ENCODE measurements at places on chromosomes 2 and 18.

- DNase-seq = peak; percentile 29
Observed at GRCh38 chr2:164913640-164914350, 41.5 kb downstream of the SLC38A11 start.

GRCh38 chr2:40404517-40404916 lies 47.4 kb downstream of the SLC8A1 start:
- no peak for DNase-seq

GRCh38 chr18:36179562-36180355 lies 7.5 kb upstream of the MOCOS start:
- DNase-seq = peak; percentile 65

DNA sequence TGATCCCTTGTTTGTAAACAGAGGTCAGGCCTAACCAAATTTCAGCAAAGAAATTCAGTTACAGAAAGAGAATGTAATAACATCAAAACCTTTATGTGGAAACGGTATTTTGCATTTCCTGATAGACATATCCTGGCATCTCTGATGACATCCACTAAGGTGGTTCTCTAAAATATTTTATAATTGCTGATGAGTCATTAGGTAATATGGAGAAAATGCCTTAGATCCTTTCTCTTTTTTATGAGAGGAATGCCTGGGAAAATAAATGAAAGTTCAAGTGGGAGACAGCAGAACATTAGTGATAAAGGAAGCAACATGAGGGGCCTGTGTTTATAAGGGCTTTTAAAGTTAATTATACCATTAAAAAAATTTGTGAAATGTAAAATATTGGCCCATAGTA lies 72.6 kb downstream of the PLCL1 start:
- DNase-seq = no peak

- no peak for DNase-seq
Observed at GRCh38 chr18:7577706-7578105, 10.6 kb downstream of the PTPRM start.

DNA sequence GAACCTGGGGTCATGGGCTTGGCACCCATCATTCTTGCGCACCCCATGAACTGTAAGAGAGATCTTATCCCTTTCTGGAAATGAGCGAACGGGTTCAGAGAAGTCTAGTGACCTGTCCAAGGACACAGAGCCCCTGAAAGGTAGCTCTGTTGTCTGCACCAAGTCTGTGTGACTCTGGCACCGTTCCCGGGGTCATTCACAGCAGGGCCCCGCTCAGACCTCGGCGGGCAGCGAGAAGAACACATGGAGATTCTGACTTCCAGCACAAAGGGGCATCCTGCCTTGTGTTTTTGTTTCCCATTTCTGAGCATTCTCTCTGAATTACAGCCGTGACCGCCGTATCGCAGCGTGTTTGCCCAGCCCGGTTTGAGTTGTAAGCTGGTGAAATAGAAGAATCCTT lies 231.7 kb downstream of the KLHL29 start:
- no peak for DNase-seq

DNA sequence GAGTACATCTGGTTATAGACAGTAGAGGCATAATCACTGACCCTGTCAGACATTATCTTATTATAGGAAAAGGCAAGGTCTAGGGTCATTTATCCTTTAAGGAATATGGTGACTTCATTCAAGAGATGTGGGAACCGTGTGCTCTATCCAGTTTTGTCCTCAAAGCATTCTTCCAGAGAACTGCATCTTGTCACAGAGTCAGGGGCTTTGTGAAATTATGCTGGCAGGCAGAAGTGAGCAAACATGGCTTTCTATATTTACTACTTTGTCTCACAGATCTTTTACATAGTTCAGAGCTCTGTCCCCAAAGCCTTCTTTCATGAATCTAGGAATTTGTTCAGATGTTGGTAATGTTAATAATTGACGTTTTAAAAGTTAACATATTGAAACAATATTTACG lies 177.4 kb downstream of the ASXL3 start:
- DNase-seq = no peak

DNA sequence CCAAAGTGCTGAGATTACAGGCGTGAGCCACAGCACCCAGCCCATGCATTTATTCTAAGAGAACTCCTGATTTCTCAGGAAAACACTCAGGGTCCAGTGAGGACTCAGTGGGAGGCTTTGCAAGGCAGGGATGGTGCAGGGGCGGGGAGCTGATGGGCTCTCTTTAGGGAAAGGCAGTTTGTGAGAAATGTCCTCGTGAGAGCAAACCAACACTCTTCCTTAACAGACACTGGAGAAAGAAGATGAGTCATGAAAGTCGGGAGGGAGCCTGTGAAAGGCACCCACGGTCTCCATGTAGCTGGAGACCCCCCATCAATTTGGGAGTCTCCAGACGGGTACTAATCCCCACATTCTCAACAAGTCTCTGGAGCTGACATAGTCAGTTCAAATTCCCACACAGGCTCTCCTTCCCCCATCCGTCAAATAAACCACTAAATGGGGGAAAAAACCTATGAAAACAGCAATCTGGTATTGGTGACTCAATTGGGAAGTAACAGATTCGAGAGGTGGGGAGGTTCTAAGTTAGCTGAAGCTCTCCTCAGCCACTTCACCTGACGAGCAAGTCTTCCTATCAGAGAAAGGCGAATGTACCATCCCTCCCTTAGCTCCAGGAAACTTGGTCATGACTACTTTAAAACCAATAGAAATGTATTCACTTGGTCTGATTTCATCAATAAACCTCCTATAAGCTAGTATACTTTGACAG lies 11.0 kb upstream of the CREG2 start:
- no peak for DNase-seq

DNA sequence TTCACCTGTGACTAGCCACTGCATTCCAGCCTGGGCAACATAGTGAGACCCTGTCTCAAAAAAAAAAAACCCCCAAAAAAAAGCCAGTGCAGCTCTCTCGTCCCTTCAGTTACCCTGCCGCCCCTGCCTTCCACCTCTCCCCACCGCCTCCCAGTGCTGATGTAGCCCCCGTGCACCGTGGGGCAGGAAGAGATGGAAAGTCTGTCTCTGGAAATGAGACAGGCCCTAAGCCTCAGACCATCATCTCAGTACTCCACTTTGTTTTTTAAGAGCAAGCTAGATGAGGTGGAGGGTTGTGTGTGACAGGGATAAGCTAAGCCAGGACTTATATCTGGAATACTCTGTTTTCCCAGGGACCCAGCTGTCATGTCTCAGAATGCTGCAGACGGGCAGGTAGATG lies 32.0 kb downstream of the MERTK start:
- DNase-seq = no peak

DNA sequence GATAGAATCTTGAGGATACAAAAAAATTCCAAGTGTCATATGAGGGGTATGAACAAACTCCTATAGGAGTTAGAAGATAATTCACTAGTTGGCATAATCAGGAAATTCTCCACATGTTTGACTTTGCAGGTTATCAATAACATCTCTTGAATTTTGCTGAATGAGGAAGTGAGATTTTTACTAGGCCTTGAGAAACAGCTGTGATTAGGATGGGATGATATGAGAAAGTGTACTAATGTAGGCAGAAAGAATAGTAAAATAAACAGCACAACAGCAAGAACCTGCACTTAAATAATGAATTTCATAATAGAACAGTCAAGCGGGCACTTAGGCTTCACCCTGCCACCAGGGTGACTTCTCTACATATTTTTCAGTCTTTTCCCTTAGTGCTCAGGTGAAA lies 570.8 kb upstream of the CRIM1 start:
- no peak for DNase-seq

DNA sequence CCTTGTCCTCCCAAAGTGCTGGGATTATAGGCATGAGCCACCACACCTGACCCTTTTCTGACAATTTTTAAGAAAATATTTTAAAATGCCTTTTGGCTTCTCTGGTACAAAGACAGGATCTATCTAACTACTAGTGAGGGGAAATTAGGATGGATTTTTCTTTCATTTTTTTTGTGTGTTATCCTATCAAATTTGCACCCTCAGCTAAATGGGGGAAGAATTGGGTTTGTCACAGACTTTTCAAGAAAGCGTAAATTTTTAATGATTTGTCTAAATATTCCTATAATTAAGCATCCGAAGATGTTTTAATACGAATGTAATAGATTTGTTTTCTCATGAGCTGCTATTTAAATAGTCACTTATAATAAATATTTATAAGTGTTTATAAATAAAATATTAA lies 340.0 kb upstream of the ETAA1 start:
- no peak for DNase-seq

GRCh38 chr2:54709336-54709809 lies 14.1 kb upstream of the EML6 start:
- peak; percentile 86 for DNase-seq

DNA sequence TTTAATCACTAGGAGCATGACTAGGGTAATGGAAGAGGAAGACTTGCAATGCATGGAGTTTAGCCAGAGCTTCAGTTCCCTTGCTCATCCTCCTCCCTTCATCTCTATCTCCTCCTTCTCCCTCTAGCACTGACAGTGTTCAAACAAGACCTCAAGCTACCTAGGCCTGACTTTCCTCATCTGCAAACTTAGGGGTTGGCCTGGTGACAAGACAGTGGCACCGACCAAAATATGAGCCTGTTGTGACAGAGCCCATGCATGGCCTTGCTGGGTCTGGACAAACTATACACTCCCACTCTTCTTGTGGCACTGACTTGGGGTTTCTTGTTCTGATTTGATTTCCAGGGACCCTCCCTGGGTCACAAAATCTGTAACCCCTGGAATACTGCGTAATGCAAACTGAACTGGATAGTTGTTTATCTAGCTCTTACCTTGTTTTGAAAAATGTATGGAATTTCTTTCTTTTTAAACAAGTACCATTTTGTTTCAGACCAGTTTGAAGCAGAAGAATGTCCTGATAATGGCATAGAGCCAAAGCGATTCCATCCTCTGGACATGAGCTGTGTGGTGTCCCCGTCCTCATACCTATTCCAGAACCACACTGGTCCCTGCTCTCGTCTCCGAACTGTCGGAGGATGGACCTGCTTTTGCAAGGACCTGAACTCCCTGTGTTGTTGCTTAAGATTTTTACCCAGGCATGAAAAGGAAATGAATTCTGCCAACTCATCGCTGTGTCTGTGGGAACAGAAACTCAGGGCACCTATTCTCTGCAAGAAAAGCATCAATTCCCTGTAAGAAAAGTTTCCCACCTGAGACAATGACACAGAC lies 33.4 kb upstream of the PPP4R1 start:
- no peak for DNase-seq

DNA sequence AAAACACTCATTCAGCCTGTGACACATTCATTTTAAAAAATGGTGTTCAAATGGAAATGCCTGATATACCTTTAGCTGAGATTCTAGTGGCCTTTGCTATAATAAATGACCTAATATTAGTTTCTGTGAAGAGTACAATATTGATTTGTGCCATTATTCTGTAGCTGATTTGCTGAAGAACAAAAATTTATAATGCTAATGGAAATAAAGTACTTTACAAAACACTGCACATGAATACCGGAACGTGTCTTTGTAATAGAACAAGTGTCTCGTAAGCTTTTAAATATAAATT lies 138.7 kb downstream of the WDR7 start:
- no peak for DNase-seq

- no peak for DNase-seq
Observed at GRCh38 chr2:228268756-228269155, 87.3 kb upstream of the SPHKAP start.

DNA sequence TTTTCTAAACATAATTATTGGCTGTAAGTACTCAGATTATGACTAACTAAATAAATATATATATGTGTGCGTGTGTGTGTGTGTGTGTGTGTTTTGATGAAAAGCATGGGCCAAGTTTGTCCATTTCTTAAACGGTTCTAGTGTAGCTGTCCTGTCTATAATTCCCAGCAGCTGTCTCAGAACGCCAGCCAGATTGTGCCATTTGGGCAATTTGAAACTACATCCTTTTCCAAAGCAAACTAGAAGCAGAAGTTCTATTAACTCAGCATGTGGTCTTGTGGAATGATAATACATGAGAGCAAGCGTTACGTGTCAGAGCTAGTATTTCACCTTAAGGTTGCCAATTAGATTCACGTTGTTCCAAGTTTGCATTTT lies 1.7 kb downstream of the ARHGAP28 start:
- peak; percentile 22 for DNase-seq
